Activated CD4-positive, alpha-beta T cell treated with anti-CD3 and anti-CD28 coated beads, Interleukin-2, amount 50 U/mL, for 16 hours (primary cell): ENCODE measurements at places on chromosomes 12 and 14.
A peak's percentile ranks its signal among the peaks of the same experiment; 100 is the strongest.

DNA sequence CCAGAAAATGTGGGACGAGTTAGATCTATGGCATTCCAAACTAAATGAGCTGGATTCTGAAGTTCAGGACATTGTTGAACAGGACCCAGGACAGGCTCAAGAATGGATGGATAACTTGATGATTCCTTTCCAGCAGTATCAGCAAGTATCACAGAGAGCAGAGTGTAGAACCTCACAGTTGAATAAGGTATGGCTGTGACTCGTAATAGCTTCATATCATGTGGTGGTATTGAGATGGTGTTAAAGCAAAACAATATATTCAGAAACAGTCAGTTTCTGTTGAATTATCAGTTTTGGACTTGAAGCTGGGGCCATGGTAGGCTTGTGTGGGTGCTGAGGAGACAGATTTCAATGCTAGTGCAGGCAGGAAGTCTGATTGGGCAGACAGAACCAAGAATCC is 213.7 kb downstream of the ESR2 start:
- no peak for DNase-seq

- no peak for DNase-seq
Observed at GRCh38 chr14:93476305-93476704, 45.6 kb downstream of the UNC79 start.

- no peak for DNase-seq
Observed at GRCh38 chr12:41563051-41563450, 374.9 kb downstream of the PDZRN4 start.

GRCh38 chr14:104665657-104666522 is 23.5 kb upstream of the INF2 start:
- DNase-seq: peak; percentile 69

- DNase-seq: no peak
Observed at GRCh38 chr12:109741286-109741969, 27.8 kb downstream of the FAM222A start.

- DNase-seq: no peak
Observed at GRCh38 chr14:68363466-68363842, 429.4 kb downstream of the ZFP36L1 start.

DNA sequence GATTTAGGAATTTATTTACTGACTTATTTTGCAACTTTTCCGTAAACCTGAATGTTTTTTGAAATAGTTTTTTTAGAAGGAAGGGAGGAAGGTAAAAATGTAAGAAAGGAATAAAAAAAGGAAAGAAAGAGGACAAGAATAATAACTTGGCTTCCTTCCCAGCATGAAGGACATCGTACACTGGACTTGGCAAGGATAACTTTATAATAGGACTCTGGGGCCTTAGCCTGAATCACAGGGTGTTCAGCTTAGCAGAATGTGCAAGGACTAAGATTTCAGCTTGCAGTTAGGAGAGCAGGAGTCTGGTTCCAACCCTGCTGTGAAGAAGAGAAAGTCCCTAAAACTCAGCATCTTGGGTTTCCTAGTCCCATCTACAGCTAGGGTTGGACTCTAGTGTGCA is 1053.3 kb downstream of the VRK1 start:
- DNase-seq: no peak

DNA sequence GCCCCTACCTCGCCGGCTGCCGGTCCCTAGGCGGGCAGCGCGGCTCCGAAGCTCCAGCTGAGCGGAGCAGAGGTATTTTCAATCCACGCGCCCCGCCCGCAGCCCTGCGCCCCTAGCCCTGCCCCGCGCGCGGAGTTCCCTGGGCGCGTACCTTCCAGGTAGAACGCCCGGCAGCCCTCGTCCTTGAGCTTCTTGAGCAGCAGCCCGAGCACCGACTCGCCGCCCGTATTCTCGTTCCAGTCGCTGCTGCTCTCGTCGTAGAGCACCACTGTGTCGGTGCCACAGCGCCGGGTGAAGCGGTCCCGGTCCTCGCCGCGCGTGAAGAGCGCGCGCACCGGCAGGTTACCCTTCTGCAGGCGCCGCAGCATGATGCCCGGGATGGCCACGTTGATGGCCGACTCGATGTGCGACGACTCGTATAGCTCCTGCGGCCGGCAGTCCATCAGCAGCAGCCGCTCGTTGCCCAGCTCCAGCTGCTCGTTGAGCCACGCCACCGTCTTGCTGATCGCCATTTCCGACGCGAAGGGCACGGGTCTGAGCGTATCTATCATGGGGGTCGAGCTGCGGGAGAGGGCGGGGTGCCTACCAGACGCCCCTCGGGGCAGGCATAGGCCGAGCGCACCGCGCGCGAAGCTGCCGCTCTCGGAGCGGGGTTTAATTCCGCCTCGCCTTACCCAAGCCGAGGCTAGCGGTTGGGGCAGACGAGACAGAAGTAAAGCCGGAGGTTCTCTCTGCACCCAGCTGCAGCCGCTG is 636 bp downstream of the DUSP6 start:
- DNase-seq: peak; percentile 46

DNA sequence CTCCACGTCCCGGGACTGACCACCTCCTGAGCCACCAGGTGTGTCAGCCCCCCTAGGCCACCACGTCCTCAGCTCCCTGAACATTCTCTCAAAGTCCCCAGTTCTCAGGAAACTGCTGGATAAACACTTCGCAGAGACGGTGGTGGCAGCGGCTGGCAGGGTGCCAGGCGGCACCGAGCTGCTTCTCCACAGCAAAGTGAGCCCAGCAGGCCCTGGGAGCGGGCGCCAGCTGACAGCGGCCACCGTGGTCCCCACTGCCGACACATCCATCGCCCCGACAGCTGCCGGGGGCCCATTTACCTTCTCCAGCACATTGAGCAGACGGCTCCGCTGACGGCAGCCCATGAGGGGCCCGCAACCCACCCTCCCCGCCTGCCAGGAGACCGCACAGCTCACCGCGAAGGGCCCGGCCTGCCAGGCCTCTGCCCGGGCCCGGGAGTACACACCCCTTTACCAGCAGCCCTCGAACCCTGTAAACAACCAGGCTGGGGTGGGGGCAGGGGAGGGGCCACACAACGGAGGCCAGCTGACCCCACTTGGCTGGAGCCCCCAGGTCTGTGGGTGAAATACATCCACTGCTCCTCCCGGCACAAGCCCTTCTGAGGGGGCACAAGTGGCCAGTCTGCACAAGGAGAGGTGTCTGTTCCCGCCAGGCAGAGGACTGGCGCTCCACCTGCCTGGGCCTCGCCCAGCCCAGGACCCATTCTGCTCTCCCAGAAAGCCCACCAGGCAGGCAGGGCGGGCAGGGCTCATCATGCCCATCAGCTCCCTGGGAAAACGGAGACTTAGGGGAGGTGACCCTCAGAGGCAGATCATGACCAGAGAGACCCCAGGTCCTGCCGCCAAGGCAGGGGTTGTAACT is 10.5 kb downstream of the AKT1 start:
- no peak for DNase-seq

DNA sequence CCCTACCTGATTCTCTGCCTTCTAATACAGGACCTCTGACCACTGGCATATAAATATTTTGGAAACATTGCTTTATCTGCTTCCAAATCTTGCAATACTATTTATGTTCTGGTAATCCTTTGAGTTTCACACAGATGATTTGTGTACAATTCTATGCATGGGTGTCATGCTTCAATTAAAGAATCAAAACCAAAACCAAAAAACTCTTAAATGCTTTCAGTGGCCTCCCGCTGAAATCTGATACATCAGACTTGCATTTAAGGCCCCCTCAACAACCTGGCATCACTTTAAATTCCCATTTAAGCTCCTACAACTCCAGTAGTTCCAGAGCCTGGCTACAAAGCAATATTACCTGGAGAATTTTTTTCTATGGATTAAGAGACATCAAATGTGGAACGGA is 221.7 kb upstream of the NAV3 start:
- DNase-seq: no peak

DNA sequence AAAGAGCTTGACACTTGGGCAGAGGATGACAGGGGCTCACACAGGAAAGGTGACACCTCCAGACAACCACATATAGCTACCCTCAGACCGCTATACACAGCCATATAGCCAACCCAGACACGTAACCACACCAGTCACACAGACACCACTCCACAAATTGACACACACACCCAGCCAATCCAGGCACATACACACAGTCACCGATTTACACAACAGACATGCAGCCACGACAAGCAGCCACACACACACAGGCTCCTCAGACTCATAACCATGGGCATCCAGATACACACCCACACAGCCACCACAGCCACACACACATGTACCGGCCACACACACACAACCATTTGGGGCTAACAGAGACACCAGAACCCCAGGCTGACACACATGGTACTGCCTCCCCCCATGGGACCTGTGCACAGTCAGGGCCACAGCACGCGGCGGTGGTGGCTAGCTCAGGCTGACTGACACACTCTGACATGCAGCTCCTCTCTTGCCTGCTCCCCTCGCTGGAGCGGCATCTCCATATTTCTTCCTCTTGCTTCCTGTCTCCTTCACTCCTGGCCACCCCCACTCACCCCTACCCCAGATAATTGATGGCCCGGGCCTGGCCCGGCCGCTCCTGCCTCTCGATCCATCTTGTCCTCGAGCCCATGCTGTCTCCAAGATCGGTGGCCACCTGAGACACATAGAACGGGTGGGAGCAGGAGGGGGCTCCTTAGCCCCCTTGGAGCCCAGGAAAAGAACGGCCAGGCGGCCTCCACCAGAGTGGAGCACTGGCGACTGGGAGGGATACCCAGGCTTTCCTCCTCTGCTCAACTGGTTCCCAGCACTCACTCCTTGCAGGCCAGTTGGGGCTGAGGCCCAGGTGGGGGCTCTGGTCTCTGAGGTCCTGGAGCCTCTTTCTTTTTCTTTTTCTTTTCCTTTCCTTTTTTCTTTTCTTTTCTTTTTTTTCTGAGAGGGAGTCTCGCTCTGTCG is 6.0 kb upstream of the SHMT2 start:
- DNase-seq: no peak

GRCh38 chr12:50538182-50538581 is 33.4 kb downstream of the DIP2B start:
- DNase-seq: no peak

GRCh38 chr14:36508418-36509068 is 11.5 kb downstream of the NKX2-1 start:
- no peak for DNase-seq

- no peak for DNase-seq
Observed at GRCh38 chr12:109951751-109952150, 44.4 kb downstream of the GIT2 start.

- DNase-seq: no peak
Observed at GRCh38 chr12:267581-268482, 5.2 kb upstream of the SLC6A13 start.

DNA sequence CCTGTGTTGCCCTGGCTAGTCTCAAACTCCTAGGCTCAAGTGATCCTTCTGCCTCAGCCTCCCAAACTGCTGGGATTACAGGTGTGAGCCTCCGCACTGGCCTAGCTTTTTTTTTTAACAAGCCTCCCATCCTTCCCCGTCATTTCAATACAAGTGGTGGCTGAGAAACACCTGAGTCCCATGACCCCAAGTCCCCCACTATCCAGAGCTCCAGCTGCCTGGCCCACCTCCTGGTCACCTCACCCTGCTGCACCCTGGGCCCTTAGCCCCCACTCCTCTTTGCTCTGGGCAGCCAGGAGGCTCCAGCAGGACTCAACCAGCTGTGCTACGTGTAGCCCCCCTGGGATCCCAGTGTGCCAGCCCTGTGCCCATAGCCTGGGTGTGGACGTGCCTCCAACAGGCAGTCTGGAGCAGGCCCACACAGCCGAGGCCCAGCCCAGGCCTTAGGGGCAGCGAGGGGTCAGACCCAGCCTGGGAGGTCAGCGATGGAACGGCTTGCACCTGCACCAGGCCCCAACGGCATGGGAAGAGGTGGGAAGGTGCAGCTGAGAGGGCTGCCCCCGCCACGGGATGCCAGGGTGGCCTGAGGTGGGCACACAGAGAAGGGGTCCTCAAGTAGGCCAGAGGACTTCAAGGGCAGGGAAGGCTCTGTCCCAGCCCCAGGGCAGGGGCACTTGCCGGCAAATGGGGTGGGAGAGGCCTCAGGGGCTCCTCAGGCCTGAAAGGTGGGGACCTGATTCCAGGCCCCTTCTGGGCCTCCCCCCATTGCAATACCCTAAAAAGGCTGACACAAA is 6.5 kb downstream of the AHNAK2 start:
- DNase-seq: no peak

DNA sequence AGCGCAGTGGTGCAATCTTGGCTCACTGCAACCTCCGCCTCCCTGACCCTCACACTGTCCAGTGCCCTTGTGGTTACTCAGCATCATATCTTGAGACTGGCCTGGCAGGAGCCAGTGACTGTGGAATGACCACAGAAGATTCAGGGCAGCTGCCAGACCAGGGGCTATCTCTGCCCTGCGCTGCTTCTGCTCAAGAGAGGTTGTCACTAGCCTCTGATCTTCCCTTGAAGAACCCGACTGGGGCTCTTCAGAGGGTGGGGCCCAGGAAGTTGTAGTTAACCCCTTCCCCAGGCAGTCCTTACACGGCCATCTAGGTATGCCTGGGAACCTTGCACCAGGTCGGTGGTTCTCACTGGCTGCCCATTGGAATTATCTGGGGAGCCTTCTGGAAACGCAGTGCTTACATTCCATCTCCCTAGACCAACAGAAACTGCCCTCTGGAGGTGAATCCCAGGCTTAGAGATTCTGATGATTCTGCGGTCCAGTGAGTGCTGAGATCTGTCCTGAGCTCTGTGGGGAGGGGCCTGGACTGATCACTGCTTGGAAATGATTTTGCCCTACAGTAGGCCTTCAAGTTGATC is 41.4 kb downstream of the PLEKHG3 start:
- no peak for DNase-seq

- DNase-seq: no peak
Observed at GRCh38 chr12:132061641-132062430, 82.3 kb downstream of the DDX51 start.

- no peak for DNase-seq
Observed at GRCh38 chr12:54019091-54019811, 9.0 kb upstream of the HOXC6 start.

- DNase-seq: no peak
Observed at GRCh38 chr12:88238406-88238805, 96.3 kb downstream of the TMTC3 start.

GRCh38 chr12:100404769-100405407 is 48.0 kb downstream of the SLC17A8 start:
- peak; percentile 48 for DNase-seq

- DNase-seq: no peak
Observed at GRCh38 chr12:101563212-101563611, 31.6 kb upstream of the MYBPC1 start.

DNA sequence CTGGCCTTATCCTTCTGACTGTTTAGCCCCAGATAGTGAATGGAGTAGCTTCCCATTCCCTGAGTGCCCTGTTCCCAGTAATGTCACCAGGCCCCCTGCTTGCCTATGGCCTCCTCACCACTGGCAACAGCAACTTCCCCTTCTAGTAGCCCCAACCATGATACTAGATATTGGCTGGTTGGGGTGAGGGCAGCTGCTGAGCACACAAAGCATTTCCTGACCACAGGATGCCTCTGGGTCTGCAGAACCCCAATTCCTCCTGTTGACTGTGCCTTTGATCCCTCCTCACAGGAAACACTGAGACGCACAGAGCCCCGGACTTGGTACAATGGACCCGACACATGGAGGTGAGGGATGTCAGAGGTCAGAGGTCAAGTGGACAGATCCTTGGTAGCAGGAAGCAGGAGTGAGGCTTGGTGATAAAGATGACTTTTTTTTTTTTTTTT is 597 bp downstream of the SOAT2 start:
- no peak for DNase-seq
